Calu3 (cell line): ENCODE measurements at places on chromosomes 3 and 15.

GRCh38 chr3:194872669-194872977 lies 186.9 kb downstream of the FAM43A start:
- DNase-seq = no peak

DNA sequence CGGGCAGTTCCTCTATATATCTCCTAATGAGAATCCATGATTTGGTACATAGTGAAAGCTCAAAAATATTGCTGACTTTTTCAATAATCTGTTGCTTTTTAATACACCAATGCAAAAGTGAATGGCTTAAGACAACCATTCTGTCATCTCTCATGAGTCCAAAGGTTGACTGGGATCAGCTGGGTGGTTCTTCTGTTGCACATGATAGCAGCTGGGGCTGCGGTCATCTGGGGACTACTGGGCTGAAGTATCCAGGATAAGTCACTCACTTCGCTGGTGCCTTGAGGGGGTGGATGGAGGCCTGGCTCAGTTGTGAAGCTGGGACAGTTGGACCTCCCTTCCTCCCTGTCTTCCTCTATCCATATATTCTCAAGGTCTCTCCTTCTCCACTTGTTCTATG lies 53.7 kb downstream of the NOX5 start:
- DNase-seq = no peak

DNA sequence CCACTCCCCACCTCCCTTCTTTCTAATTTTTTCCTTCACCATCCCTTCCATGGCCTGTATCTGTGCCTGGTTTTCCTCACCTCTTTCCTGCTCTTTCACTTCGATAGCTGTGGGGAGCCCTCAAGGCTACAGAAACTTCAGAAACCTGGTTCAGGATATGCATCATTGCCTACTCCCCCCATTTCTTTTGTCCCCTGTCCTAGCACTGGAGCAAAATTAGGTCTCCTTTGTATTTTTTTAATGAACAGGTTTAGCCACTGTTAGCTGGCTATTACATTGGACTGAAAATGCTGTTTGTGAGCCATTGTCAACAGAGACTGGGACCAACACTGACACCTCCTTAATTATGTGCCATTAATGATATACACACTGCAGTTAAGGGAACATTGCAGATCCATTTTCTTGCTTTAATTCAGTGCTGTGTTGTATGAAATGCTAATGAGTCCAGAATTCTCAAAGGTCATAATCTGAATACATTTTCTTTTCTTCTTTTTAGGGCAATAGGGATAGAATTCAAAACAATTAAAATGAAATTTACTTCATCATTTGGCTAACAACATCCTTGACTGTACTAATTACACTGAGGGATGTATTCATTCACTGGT lies 138.6 kb downstream of the PDCD6IP start:
- DNase-seq = no peak

- DNase-seq = no peak
Observed at GRCh38 chr3:3016226-3016625, 93.9 kb downstream of the IL5RA start.

DNA sequence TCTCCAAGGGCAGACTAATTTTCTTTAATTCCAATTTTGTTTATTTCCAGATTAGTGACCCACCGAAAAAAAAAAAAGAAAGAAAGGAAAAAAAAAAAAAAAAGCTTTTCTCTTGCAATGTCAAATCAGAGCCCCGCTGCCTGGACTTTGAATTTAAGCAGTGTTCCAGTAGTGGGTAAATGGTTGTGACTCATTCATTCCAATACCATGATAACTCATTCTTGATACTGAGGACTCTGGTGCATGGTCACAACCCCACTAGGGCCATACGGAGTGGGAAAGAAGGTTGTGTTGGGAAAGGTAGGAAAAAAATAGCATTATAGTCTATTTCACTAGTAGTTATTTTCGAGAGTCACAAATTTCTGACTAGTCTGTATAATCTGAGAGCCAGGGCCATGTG lies 59.1 kb upstream of the COL8A1 start:
- no peak for DNase-seq

- peak; percentile 89 for DNase-seq
Observed at GRCh38 chr3:67654099-67654843, at the start of gene SUCLG2. TSS of gene SUCLG2 (minus strand) at chr3:67654612. CDS start at chr3:67654586, 26 bp downstream.

DNA sequence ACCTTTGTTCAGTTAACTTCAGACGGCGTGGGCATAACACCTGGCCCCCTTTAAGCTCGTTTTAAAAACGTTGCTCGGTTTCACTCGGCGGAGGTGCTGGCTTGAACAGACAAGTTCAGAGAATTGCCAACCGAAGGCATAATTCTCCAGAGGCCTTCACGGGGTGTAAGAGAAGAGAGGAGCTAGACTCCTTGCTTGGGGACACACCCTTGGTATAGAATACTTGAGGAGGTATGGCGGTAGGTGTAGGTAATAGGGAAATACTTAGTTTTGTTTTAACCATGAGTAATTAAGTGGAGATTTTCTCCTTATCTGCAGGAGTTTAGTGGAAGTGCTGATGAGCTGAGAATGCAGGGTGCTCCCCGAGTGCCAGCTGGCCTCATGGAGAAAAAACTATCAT lies 921 bp downstream of the FBXL2 start:
- DNase-seq = no peak

- no peak for DNase-seq
Observed at GRCh38 chr15:31268108-31268501, 58.5 kb upstream of the KLF13 start.

GRCh38 chr3:152870027-152870426 lies 35.1 kb downstream of the P2RY1 start:
- DNase-seq = no peak
